Activated gamma-delta T cell treated with Interleukin-2 at 50 U/mL for 16 hours (primary cell): ENCODE measurements at places on chromosomes 12 and 14.

- no peak for DNase-seq
Observed at GRCh38 chr12:66717036-66717673, 38.3 kb upstream of the GRIP1 start.

DNA sequence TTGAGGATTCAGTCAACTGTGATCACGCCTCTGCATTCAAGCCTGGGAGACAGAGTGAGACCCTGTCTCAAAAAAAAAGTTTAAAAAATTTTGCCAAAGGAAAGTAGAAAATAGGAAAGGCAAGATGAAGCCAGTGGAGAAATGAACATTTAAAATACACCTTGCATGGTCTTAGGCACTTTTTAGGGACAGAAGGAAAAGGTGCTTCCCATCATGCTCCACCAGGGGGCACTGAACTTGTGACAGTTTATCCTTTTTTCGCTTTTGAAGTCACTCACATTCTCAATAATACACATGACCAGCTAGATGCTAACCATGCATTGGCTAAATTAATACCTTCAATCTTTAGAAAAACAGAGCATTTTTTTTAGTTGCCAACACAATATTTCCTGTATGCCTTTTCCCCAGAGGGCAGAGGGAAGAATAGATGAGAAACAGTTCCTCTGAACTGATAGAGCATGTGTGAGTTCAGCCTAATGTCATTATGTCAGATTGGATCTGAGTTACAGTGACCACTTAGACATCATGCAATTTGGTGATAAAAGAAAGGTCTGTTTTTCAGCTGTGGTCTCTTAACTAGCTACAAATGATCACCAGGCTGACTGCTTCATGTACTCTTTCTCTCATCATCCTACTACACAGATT lies 221.8 kb upstream of the SSTR1 start:
- DNase-seq: peak; percentile 51

GRCh38 chr12:110647631-110648040 lies 33.7 kb downstream of the TCTN1 start:
- no peak for DNase-seq

GRCh38 chr14:101020834-101021370 lies 117.4 kb upstream of the RTL1 start:
- DNase-seq: no peak

DNA sequence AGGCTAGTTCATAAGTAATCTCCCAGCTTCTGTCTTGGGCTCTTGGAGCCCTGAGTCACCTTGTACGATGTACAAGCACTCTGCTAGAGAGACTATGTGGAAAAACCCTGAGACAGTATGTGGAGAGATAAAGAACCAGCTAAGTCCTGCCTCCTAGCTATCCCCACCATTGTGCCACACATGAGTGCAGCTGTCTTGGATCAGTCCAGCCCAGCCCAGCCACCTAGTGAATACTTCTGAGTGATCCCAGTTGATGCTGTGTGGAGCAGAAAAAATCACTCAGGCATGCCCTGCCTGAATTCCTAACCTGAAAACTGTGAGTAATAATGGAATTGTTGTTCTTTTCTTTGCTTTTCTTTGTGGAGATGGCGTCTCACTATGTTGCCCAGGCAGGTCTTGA lies 5.1 kb upstream of the SERPINA6 start:
- no peak for DNase-seq

DNA sequence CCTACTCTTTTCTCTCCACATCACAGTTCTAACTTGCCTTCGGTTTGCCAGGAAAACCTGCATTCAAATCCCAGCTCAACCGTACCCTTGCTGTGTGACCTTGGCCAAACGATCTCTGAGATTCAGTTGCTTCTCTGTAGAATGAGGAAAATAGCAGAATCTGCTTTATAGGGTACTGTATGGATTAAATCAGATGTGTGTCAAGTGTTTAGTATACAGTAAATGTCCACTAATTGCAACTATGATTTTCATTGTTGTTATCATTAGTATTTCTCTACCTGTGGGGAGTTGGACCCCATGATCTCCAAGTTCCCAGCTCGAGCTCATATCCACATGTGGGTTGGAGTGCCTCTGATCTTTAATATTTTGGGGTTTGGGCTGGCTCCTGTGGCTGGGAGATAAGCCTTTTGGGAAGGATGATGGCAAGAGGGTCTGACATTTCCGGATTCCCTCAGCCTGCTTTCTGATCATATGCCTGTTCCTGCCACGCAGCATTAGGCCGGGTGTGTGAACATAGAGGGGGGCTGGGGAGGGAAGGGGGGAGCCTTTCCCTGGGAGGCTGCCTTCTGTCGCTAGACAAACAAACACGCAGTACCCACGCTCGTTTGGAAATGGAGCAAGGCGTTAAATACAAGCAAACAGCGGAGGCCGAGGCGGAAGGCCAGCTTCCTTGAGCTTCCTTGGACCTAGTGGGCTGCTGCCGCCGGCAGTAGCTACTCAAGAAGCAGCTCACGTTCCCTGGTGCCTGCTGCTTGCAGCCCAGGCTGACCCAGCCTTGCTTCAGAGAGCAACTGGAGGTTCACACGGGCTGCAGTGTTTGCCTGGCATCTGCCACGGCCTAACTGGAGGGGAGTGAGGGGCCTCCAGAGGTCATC lies 213.5 kb upstream of the LHX5 start:
- no peak for DNase-seq

DNA sequence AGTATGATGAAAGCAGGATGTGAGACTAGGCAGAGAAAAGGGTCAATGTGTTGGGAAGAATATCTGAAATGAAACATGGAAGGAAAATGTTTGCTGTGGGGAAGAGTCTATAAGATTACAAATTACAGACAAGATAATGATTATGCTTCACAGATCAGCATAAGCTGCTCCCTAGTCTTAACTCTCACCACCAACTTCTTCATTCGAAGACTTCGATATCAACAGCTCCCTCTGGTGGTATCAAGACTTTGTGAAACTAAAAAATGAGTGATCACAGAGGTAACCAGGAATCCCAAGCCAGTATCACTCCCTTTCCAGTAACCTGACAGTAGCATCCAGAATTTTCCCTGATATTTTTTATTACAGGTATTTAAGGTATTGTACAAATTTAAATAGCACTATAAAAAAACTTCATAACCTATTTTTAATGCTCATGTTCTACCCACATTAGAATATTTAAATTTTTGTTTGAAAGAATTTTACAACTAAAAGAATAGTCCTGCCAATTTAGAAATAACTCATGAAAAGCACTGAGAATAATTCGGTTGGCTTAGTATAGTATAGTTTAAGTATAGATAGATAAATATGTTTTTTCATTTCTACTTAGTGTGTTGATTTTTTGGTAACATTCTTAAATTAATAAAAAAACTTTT lies 84.4 kb downstream of the C2CD5 start:
- DNase-seq: no peak

DNA sequence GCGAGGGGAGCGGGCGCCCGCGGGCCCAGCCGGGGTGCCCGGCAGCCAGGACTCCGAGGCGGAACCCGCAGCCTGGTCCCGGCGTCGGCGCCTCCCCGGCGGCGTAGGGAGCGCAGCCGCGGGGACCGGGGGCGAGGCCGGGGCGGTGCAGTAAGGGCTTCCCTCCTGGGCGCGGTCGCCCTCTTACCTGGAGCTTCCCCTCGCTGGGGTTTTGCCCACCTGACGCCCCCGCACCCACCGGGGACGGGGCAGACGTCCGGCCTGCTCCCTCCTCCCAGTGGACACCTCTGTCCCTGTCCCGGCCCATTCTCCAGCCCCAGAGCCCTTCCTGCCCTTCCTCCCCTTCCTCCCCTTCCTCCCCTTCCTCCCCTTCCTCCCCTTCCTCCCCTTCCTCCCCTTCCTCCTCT lies 413 bp upstream of the TUBA1C start:
- no peak for DNase-seq

DNA sequence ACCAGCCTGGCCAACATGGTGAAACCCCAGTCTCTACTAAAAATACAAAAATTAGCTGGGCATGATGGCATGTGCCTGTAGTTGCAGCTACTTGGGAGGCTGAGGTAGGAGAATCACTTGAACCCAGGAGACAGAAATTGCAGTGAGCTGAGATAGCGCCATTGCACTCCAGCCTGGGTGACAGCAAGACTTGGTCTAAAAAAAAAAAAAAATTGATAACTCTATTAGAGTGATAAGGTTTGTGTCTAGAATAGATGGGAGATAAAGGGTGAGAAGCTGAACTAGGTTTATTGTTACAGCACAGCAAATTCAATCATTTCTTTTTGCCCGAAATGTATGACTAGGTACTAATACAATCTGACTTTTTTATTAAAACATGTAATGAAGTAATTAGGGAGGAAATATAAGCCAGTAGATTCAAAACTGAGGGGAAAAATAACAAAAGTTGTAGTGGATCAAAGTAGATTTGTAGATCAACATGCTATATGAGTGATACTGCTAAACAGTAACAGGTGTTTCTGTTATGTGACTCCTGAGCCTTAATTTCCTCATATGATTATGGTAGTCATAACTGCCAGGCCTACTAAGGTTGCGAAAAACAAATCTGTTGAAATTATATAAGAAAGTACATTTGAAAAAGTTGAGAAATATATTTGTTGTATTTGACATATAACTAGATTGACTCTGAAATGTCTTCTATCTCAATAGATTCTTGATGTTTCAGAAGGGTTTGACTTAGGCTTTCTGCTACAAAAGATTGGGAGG lies 83.6 kb downstream of the WNK1 start:
- no peak for DNase-seq

- no peak for DNase-seq
Observed at GRCh38 chr12:89682284-89682683, 26.4 kb downstream of the ATP2B1 start.

- no peak for DNase-seq
Observed at GRCh38 chr12:87953256-87953860, 75.8 kb downstream of the C12orf50 start.

DNA sequence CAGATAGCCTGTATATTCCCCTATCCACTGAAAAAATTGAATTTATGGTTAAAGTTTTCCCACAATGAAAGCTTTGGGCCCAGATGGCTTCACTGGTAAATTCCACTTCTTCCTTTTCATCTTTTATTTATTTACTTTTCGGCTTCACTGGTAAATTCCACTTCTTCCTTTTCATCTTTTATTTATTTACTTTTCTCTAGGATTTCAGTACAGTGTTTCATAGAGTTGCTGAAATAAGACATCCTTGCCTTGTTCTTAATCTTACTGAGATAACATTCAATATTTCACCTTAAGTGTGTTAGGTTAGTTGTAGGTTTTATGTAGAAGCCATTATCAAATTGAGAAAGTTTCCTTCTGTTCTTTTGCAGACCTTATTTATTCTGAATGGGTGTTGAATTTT lies 18.9 kb upstream of the KLRG1 start:
- no peak for DNase-seq

- no peak for DNase-seq
Observed at GRCh38 chr12:113333877-113334785, 778 bp downstream of the SLC8B1 start.

GRCh38 chr12:106919910-106920544 lies 35.7 kb upstream of the TMEM263 start:
- DNase-seq: no peak

DNA sequence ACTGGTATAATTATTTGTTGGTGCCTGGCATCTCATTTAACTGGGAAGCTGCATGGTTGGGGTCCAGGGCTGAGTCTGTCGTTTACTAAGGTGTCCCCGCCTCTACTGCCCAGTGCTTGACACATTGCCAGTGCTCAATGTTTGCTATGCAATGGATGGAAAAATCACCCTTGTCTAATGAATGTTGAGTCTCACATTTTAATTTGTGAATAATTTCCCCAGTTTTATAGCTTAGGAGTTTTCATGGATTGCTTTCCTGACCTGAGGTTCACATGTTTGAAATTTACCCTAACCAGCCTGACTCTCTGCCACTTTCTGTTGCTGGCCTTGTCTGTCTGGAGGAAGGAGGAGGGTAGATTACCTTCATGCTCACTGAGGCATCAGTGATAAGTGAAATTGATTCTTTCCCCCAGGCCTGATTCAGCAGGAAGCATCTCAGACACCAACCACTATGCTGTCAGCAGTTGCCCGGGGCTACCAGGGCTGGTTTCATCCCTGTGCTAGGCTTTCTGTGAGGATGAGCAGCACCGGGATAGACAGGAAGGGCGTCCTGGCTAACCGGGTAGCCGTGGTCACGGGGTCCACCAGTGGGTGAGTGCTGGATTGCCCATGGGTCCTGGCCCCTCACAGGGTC lies 2.4 kb downstream of the DHRS2 start:
- no peak for DNase-seq

DNA sequence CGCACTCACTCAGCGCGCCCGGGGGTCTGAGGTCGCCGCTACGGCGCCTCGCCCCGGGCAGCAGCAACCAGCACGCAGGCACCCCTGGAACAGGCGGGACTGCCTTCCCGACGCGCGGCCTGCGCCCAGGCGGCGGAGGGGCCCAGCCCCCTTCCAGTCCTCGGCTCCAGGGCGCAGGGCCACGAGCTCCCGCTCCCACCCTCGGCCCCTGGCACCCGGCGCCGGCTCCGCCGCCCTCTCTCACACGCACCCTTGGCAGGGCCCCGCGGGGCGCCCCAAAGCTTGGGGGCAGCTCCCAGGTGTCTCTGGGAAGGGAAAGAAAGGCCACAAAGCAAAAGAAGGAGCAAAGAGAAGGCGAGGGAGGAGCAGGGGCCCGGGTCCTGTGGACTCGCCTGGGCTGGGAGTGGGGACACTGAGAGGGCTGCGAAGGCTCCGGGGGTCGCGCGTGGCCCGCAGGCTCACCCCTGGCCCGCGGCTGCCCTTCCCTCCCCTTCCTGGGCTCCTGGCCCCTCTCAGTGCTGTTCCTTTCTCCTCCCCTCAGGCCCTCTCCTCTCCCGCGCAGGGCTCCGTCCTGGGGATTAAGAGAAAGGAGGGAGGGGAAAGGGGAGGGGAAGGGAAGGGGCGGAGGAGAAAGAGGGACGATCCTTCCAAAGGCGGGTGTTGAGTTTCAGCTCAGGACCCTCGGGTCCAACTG lies 907 bp upstream of the EFS start:
- DNase-seq: no peak

DNA sequence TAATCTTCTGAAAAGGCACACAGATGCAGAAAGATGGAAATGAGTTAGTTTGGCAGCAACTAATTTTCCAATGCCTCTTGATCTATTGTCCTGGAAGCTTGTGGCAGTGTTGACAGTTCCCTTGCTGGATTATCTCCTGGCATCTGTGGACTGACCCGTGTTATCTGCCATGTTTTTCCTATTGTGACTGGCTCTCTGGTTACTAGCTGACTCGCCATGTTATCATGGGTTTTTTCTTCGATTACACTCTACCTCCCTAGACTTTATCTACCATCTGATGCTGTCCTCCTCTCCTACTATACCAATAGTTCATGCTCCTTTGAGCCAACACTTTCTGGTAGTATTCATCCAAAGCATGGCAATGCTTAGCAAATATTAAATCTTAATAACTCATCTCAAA lies 63.3 kb upstream of the FLRT2 start:
- DNase-seq: no peak

GRCh38 chr14:95321693-95322455 lies 2.2 kb upstream of the CLMN start:
- DNase-seq: no peak
